ENCODE measurements at places on chromosomes 5 and 9.

DNA sequence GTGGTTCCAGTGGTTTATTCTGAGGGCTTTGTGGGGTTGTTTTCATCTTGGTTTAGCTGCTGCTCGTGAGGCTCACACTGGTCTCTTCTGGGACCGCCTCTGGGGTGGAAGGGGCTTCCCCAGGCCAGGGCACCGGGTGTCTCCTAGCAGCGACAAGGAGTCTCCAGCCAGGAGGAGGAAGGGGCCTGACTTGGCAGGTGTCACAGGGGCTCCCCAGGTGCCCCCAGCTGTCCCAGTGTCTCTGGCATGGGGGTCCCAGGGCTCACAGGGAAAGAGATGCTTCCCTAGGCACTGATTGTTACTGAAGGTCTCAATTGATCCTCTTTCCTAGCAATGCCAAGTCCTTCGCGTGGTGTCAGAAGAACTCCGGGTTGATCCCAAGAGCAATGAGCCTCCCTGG, 241.1 kb upstream of the IRX4 start:
- no peak for DNase-seq

DNA sequence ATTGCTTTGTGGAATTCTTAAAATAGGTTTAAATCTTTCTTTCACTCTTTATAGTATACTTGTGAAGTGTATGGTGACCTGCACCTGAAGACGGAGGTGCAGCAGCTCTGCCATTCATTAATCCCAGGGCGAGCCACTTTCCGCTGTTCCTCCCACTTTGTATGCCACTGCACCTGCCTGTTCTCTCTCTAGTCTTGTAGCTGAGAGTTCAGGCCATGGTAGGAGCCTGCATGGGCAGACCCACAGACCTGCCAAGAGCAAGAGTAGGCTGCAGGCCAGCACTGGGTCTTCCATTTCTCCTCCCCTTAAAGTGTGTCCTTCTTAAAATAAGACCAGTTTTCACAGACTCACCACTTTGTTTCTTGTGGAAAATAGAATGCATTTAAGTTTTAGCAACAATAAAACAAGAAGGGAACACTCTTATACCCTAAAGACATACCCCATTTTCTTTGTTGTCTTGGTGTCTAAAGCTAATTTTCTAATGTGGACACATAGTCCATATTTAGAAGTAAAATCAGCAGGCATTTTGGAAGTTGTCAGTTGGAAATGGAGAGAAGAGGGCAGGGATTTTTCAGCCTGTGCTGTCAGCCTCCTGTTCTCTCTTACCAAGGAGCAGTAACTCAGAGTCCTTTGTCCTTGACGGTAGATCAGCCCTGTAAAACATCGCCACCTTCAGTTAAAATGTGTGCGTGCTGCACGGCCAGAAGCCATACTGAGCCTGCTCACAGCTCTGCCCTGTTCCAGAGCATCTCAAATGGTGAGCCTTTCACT, 103.2 kb downstream of the SNCAIP start:
- peak; percentile 53 for DNase-seq

DNA sequence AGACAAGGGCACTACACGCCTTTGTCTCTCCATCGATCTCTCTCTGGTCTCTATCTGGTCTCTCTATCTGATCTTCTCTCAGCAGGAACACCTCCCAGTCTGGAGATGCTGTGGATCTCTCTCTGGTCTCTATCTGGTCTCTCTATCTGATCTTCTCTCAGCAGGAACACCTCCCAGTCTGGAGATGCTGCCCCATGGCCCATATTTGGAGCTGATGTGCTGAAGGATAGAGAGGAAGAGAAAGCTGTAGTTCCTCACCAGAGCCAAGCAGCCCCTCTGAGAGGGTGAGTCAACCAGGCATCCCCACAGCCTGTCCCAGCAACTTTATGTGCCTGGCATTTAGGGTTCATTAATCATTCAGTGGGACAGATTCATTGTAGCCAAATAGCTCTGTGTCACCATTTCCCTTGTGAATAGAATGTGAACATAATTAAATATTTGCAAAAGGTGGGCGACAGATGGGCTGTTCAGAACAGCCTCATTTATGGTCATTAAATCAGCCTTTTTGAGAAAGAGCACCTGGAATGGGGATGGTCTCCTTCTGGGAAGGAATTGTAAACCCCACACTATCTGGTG, 189.3 kb upstream of the MAST4 start:
- DNase-seq: peak; percentile 50

GRCh38 chr5:112594095-112594850, 143.4 kb upstream of the APC start:
- no peak for DNase-seq

GRCh38 chr9:91604451-91605179, 181.0 kb upstream of the NFIL3 start:
- DNase-seq: no peak

GRCh38 chr9:86600291-86600690, 246.1 kb upstream of the TUT7 start:
- DNase-seq: no peak

DNA sequence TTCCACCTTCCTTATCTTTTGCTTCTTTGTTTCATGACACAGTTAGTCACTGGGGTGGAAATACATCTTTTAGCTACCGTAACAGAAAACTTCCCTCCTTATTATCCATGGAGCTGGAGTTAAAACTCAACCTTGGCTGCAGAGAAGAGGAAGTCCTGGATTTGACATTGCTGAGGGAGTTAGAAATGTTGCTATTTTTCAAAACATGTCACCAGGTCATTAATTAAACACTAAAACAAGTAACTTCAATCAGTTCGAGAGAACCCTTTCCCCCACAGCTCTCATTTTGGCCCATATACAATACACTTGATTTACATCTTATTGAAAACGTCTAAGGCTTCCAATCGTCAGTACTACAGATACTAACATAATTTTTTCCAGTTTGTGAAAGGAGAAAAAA, 237.9 kb upstream of the CD180 start:
- DNase-seq: no peak

GRCh38 chr5:41832430-41832829, 37.8 kb downstream of the OXCT1 start:
- no peak for DNase-seq

GRCh38 chr9:70441622-70442021, 27.2 kb upstream of the KLF9 start:
- DNase-seq: no peak

GRCh38 chr5:112119969-112120368, 299.1 kb downstream of the EPB41L4A start:
- DNase-seq: no peak

- DNase-seq: no peak
Observed at GRCh38 chr9:91156451-91157234, 205.1 kb downstream of the AUH start.

DNA sequence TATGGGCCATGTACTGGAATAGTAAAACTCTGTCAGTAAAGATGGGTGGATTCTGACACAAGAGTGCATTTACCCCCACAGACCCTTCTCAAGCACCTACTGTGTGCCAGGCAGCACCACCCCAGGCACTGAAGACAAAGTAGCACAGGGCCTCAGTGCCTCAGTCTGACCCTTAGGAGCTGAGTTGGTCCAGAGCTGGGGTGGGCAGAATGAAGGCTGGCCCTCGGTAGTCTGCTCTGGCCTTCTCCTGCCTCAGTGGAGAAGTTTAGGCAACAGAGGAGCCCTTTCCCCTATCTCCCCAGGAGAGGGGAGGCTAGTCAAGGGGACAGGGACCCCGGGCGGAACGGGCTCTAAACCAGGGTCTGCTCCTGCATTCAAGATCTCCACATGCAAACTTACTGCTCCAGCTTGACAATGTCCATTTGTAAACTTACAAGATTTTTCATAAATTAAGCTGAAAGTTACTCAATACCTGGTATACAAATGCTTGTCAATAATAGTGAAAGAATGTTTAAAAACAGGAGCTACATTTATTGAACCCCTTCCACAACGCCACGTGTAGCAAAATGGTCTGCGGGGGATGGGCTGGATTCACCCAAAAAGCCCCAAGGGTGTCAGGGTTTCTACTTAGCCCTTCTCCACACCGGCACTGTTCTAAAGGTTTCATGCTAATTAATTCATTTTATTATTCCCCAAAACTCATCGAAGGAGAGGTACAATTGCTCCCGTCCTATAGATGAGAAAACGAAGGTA, 1.5 kb downstream of the VDAC1 start:
- DNase-seq: no peak

- no peak for DNase-seq
Observed at GRCh38 chr9:5610491-5610890, 18.4 kb upstream of the RIC1 start.

GRCh38 chr5:79493596-79494345, 20.2 kb downstream of the HOMER1 start:
- no peak for DNase-seq

DNA sequence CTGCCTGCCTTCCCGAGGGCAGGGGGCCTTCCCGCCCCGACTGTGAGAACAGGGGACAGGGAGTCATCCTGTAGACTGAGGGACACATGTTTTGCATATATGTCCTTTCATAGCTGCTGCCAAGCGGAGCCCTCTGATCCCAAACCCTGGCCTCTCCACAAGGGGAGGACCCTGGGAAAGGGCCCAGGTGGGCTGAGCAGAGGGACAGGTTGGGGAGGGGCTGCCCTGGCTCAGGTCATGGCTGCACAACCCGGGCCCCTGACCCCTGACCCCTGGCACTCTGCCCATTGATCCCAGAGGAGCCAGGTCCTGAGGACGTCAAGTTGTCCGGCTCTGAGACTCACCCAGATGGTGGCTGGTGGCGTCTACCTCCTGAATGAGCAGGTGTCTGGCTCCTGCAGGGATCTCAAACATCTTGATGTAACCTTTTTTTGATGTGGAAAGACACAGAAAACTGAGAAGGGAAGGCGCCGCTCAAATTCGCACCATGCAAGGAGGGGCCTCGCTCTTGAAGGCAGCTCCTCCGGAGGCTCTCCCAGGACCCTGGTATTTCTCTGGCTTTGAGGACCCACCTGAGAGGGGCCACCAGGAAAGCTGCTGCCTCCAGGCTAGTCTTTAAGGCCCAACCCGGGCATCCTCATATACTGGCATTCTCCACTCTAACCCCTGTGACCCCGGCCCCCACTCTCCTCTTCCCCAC, 71.9 kb downstream of the ZNF354C start:
- DNase-seq: no peak

DNA sequence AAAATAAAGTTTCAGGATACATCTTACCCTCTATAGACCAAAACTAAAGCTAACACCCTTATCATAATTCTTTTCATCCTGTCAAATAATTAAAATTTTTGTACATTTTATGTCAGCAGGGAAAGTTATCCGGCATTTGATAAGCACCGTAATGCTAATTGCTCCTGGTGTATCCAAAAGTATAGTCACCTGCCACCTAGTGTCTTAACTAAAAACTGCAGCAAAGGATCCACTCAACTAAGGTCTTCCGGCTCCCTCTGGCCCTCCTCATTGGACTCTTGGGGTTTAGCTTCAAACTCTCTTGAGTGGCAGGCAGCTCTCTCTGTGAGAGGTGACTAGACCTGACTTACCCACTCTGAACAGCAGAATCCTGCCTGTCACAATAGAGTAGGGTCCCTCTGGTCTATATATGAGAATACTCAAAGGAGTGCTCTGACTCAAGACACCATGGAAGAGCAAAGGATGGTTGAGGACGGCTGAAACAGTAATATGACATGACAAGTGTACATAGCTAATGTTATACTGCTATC, 60.4 kb upstream of the CAST start:
- peak; percentile 19 for DNase-seq

DNA sequence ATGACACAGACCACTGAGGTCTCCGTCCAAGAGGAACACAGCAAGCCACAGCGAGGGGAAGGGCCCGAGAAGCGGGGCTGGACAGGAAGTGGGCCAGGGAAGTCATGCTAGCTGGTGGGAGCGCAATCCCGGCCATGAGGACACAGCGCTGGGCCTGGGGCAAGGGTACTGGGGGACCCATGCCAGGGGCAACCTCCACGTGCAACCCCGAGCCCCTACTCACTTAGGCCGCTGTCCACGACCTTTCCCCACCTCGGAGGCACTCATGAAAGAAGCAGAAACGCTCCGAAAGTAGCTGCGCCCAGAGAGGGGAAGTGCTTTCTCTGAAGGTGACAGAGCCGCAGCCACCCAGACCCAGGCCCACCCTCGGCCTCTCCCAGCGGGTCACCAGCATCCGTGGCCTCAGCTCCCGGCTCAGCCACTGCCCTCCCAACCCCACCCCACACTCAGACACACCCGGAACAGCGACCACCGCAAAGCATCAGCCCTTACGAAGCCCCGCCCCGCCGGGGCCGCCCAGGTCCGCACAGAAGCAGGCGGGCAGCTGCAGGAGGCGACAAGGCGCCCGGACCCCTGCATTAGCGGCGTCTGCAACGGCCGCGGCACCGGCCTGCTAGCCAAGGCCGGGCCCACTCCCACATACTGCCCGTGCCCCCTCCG, 782 bp downstream of the BICD2 start:
- DNase-seq: no peak

DNA sequence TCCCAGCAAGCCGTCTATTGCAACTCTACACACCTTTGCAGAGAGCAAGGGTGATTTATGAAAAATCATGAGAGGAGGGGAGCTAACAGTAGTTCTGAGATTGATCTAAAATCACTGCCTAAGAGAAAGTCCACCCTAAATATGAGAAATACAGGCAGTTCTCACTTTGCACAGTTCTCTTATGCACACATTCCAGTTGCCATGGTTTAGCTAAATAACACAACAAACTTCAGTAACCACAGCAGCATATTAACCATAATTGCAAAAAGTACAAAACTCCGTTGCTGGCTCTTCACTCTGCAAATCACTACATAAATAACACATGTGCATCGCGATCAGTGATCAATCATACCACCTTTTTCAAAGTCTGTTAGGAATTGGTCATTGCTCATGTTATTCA, 31.1 kb downstream of the PGGT1B start:
- DNase-seq: no peak

DNA sequence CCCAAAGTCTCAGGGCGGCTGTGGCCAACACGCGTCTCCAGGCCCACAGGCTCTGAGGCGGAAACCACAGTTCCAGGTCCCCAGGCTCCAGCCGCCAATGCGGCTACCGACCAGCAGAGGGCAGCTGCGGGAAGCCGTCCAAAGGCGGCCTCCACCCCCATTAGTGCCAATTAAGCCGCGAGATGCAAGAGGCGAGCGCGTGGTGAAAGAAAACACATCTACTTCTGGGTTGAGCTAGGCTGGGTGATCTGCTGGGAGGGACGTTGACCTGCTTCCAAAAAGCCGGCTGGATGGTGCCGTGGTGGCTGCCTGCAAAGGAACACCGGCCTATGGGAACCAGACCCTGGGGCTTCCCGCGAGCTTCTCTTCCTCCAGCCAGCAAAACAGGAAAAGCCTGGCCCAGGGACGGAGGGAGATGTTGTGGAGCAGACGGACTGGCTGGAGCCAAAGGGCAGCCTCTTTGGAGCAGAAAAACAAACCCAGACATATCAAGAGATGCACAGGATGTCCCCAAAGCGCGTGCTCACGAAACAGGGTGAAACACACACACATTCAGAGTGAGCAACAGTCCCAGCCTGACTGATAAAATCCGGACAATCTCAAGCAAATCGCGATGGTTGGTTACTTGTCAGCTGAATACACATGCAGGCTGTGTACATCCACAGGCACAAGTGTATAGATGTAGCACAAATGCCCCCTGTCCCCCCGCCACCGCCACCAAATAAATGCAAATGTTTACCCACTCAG, 187.1 kb upstream of the BRINP1 start:
- peak; percentile 71 for DNase-seq
